ENCODE measurements at places on chromosomes 7 and 10.

DNA sequence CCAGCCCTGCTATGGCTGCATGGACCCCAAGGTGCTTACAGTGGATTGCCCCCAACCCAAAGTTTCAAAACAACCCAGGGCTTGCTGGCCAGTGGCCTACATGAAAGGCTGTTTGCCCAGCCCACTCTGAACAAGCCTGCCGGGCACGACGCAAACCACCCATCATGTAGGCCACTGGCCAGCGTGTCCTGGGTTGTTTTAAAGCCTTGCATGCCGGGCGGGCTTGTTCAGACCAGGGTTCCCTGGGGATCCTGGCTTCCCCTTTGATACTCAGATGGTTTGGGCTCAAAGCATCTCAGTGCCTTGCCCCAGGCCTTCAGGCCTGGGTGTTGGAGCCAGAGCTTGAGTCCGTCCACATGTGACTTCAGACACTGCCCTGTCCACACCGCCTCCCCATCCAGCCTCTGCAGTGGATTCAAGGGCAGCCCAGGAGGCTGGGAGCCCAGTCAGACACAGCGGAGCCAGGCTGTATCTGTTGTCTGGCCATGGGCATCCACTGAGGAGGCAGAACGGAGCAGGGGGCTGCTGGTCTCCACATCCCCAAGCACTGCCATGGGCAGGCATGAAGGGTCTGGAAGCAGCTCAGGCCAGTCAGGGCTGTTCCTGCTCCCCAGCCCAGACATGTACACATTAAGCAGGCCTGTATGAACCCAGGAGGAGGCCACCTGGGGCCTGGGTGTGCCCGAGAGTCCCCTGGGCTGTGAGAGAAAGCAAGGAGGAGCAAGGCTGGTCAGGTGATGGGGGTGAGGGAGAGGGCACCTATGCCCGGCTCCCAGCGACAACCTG is 4.0 kb upstream of the ADIRF start:
- no peak for ATAC-seq

DNA sequence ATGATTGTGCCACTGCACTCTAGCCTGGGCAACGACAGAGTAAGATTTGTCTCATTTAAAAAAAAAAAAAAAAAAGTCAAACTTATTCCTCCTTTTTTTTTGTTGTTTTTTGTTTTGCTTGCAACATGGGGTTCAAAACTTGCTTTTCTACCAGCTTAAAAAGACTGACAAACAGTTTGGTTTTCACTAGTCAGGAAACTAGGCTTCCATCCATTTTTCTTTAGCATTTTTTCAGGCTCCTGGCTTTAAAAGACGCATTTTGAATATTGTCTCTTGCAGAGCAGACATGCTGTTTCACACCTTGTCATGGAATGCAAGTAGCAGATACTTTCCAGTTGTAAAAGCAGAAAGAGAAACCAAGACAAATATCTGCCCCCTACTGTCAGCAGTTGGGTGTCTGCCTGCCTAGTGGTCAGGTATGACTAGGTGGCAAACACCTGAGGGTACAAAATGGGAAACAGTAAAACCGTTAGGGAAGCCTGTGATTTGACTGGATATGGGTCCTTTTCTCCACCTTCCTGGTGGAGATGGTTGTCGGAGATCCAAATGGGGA is 139.9 kb downstream of the CCDC71L start:
- ATAC-seq = no peak

DNA sequence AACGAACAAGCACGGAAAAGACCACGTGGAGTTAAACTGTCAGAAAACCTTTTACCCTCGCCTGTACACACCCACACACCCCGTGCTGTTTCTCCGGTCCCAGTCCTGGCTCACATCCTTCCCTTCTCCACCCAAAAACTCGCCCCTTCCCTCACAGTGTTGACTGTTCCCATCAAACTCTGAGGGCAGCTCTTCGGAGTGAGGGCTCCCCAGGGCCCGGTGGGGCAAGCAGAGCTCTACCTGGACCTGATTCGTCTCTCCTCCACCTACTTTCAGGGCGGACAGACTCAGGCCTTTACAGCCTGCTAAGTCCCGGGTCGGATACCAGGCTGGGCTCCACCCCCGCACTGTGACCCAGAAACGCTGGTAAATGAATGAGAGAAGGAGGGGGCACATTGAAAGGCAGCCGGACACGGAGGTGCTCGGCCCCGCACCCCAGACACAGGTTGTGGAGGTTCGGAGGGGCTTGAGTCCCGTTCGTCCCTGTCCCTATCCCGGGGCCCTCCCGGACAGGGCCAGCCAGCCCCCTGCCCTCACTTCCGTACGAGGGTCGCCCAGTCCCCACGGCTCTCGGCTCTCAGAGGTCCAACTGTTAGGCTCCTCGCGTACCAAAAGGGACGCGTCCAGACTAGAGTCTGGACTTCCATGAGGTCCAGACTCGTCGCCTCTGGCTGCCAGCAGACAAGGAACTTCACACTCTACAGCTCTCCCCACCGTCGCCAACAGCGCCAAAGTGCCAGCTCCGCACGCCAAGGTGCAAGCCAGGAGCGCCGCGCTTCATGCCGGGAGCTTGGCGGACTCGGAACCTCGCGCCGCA is 31.7 kb upstream of the ASL start:
- ATAC-seq = peak; percentile 71

DNA sequence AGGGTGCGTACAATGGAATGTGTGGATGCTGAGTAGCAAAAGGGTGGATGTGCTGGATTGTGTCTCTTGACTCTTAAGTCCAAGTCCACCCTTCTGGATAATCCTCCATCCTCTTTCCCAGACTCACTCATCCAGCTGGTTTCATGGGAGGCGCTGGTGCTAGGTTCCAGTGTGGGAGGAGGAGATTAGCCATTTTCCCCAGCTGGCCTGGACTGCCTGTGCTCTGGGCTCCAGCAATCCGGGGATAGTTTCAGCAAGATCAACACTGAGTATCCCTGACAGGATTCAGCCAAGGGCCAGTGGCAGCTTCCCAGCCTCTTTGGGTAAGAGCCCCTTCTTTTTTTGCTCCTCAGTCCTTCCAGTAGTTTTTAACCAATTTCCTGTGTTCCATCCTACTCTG is 21.6 kb upstream of the TRIL start:
- ATAC-seq = peak; percentile 51

DNA sequence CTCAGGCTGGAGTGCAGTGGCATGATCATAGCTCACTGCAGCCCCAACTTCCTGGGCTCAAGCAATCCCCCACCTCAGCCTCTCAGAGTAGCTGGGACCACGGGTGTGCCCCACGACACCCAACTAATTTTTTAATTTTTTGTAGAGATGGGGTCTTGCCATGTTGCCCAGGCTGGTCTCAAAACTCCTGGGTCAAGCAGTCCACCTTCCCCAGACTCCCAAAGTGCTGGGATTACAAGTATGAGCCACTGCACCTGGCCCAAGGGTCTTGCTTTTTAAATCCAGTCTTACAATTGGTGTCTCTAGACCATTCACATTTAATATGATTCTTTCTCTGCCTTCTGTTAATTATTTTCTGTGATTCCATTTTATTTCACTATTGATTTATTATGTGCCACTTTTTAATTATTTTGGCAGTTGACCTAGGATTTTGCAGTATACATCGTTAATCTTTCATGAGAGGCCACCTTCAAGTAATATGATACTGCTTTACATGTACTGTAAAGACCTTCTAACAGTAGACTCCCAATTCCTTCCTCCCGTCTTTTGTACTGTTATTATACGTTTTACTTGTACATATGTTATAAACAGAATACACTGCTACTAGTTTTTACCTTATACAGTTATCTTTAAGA is 18.7 kb downstream of the MMP21 start:
- ATAC-seq = no peak

- ATAC-seq = no peak
These were observed 122.5 kb downstream of the KIAA1217 start for GRCh38 chr10:24331457-24331856.

GRCh38 chr7:55052081-55052480 is 33.3 kb downstream of the EGFR start:
- no peak for ATAC-seq

- no peak for ATAC-seq
These were observed 34.8 kb downstream of the ZMIZ1 start for GRCh38 chr10:79103585-79103984.

DNA sequence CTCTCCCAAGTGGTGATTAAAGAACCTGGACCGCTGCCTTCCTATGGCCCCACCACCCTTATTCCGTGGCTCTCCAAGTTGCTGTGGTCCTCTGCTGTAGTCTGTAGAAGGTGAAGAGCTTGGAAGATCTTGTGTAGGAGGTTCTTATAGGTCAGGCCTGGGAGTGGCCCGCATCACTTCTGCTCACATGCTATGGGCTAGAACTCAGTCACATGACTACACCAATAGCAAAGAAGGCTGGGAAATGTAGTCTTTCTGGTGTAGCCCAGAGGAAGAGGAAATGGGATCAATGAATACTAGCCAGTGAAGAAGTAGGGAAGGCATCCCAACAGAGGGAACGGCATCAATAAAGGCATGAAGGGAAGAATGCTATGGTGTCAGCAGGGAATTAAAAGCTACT is 41.3 kb upstream of the AOAH start:
- no peak for ATAC-seq

DNA sequence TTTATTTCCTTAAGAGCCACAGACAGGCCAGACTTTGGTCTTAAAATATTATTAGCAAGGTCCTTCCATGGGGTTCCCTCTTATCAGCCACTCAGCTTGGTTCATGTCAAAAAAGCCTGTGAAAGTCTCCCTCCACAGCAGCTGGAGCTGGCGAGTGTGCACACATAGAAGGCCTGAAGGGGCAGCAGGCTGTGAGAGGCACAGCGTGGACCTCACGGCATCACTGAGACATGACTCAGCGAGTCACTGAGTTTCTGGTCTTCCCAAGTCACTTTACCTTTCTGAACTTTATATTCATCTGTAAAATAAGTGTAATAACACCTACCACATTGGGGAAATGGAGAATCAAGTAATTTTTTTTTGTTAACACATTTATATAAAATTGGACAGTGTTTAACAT is 8.7 kb downstream of the TAF3 start:
- no peak for ATAC-seq

DNA sequence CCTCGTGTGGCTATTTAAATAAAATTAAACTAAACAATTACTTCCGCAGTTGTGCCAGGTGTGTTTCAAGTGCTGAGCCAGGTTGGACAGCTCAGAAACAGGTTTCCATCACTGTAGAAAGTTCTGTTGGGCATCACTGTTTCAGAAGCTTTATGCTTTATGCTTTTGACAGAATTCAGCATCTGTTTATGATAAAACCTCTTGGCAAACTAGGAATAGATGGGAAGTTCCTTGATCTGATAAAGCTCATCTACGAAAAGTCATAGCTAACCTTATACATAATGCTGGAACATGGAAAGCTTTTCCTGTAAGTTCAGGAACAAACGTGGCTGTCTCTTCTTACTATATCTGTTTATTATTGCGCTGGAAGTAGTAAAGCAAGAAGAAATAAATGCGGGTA is 143.4 kb downstream of the DOCK1 start:
- ATAC-seq = no peak

GRCh38 chr7:3730276-3730675 is 429.2 kb downstream of the SDK1 start:
- ATAC-seq = no peak

DNA sequence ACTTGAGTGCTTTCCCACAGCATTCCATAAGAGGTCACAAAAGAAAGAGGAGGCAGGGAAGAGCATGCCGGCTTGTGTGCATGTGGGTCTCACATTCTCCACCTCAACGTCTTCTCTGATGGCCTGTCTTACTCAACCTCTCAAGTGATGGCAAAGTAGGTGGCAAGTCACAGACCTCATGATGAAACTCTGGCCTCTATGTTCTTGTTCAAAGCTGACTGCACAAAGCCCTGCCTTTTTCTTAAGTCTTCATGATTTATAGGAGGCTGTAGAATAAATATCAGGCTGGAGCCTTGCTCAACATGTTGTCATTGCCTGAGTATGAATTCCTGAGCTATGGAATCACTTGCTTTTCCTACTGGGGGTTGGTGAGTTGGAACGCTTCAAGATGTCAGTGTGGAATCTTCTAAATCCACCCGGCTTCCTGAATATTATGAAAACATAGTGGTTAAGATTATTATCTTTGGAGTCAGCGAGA is 213.6 kb upstream of the INHBA start:
- ATAC-seq = peak; percentile 94

DNA sequence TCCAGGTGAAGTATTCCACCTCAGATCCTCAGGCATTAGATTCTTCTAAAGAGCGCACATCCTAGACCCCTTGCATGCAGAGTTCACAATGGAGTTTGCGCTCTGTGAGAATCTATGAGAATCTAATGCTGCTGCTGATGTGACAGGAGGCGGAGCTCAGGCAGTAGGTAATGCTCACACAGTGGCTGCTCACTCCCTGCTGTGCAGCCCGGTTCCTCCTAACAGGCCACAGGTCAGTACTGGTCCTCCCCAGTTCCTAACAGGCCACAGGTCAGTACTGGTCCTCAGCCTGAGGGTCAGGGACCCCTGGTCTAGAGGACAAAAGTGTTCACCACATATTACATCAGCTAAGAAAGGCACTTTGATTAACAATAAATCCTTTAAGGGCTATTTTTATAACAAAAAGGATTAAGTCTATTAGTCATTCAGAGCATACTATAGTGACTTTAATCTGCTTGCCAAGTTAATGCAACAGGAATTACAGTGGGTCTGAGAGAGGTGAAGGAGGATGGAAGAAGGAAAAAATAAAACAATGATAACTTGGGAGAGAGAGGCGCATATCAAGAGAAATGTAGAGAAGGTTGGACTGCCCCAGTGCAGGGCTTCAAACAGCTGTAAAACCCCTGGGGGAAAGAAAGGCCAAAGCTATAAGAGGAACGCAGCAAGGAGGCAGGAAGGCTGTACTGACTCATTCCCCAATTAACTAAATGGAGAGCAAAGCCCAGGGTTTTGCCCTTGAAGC is 49.2 kb downstream of the CUL2 start:
- ATAC-seq = no peak

DNA sequence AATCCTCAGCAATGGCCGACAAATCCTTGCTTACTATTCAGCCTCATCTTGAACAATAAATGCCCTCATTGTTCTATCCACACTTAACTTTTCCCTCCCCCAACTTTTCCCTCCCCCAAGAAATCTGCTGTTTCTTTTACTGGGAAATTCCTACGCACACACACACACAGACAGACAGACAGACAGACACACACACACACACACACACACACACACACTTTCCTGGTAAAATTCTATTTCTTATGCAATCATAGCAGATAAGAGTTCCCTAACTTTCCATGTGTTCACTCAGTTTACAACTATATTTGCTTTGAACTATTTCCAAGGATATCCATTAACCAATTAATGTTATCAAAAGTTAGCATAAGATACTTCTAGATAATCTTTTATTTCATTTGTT is 52.9 kb downstream of the RELN start:
- no peak for ATAC-seq

DNA sequence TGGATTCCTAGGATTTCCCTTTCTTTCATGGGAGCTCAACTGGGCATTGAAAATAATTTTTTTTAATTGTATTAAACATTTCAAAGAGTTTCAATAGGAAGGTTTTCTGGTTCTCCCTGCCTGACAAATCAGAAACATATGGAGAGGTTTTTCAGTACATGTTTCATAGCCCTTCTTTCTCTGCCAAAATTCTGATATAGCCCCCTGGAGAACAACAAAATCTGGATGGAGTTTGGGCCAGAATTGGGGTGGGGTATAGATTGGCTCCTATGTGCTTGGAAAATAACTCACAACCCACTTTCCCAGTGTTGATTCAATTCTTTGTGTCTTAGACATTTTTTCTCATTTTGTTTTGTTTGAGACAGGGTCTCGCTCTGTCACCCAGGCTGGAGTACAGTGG is 24.6 kb upstream of the EIF4H start:
- ATAC-seq = no peak

GRCh38 chr10:8061274-8062211 is 7.1 kb downstream of the GATA3 start:
- no peak for ATAC-seq

Measured in gastroesophageal sphincter (tissue), 4 donors.